ENCODE measurements at places on chromosomes 6 and 20. TPM values are rescaled to one million over a fixed set of nuclear protein-coding genes. Genes with fewer than 3 reads are reported as not detected.

ADNP gene
- 17.1 TPM for total RNA-seq

KCNQ2 gene
- total RNA-seq: 0.14 TPM

- no peak for DNase-seq
These were observed 179.8 kb downstream of the SOD2 start for GRCh38 chr6:159513074-159513720.

DNA sequence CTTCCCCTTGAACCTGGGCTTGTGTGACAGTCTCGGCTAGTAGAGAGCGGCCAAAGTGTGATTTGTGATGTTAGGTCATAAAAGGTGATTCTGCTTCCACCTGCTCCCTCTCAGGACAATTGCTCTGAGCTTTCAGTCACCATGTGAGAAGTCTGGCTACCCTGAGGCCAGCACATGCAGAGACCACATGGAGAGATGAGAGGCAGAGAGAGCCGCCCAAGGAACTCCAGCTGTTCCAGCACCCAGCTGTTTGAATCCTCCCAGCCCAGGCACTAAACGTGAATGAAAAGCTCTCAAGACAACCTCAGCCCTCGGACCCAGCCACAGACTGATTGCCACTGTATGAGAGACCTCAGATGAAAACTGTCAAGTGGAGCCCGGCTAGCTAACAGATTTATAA, 143.4 kb upstream of the EEF1E1 start:
- DNase-seq: no peak

DNA sequence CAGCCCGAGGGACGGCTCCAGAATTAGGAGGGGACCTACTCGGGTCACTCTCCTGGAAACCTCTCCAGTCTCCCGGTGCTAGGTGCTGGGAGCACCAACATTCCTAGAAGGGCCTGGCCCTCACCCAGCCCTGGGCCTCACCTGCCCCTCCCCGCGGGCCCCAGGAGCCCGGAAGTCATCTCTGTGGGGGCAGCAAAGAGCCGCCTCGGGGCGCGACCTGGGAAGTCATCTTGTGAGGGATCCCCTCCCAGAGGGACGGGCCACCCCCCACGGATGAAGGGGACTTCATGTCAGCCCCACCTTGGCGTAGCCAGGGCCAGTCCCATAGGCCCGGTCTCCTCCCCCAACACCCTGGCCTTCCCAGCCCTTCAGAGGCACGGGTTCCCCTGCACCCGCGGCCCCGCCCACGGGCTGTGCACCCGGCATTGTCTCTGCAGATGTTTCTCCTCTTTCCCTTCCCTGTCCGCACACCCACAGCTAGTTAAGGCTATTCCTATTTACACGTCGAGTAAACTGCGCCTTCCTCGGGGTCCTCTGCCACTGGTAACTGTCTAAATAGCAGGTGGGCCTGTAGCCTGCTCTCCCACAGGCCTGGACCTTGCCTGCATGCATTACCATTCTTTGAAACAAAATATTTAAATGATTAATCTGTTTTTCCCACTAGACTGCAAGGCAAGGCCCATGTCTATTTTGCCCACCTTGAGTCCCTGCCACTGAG, 896 bp upstream of the RNASET2 start:
- DNase-seq: no peak

- DNase-seq: no peak
These were observed 11.2 kb downstream of the KCNQ2 start for GRCh38 chr20:63461104-63461763.

- DNase-seq: no peak
These were observed 42.7 kb downstream of the TFEB start for GRCh38 chr6:41692730-41693129.
